Gastrocnemius medialis (tissue), 4 donors: ENCODE measurements at places on chromosomes 4 and X.

DNA sequence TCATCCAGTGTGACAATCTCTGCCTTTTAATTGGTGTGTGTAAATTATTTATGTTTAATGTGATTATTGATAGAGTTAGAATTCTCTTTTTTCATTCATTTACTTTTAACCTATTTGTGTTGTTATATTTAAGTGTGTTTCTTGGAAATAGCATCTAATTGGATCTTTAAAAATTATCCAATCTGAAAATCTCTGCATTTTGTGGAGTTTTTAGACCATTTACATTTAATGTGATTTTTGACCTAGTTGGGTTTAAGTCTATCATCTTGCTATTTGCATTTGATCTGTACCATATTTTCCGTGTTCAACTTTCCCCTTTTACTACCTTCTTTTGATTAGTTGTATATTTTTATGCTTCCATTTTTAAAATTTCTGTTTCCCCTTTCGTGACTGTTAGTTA lies 71.3 kb downstream of the TENM3 start:
- H3K4me1 ChIP-seq: no peaks in the 10 kb centered on the region
- H3K27ac ChIP-seq: no peak overlapping the region
- H3K36me3 ChIP-seq: no peaks in the 10 kb centered on the region
- H3K4me3 ChIP-seq: no peak overlapping the region
- DNase-seq: no peak

- no peaks in the 10 kb centered on the region for H3K36me3 ChIP-seq
- H3K27ac ChIP-seq: no peak overlapping the region
- H3K4me1 ChIP-seq: no peaks in the 10 kb centered on the region
- H3K4me3 ChIP-seq: no peak overlapping the region
- no peak for DNase-seq
Measured at GRCh38 chrX:134774190-134775048, 116.1 kb upstream of the PLAC1 start.

- H3K27ac ChIP-seq: no peak overlapping the region
- no peak for DNase-seq
- H3K27me3 ChIP-seq: no peaks in the 10 kb centered on the region
- H3K4me3 ChIP-seq: no peak overlapping the region
Measured at GRCh38 chr4:99624141-99624719, 33.4 kb downstream of the C4orf54 start.

GRCh38 chrX:150375243-150375770 lies 12.2 kb downstream of the MAMLD1 start:
- no peak for DNase-seq
- H3K4me3 ChIP-seq: no peak overlapping the region
- H3K27ac ChIP-seq: no peak overlapping the region
- H3K27me3 ChIP-seq: no peaks in the 10 kb centered on the region
- no peaks in the 10 kb centered on the region for H3K36me3 ChIP-seq
- no peaks in the 10 kb centered on the region for H3K4me1 ChIP-seq

DNA sequence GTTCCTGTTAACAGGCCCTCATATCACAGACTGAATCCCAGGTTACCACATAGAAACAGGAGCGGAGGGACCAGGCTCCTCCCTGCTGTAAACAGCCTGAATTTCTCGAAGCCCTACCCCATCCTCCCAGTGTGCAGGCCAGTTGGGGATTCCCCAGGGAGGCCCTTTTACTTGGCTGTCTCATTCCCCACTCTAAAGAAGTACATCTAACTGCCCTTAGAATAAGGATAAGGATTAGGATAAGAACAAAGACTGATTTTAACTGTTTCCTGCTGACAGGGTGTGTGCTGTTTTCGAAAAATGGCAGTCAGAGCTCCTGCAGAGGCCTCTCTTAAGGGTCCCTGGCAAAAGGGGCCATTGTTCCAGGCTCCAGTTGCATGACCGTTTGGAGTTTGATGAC lies 133.7 kb downstream of the PAPSS1 start:
- no peaks in the 10 kb centered on the region for H3K36me3 ChIP-seq
- H3K4me3 ChIP-seq: no peak overlapping the region
- no peak overlapping the region for H3K27ac ChIP-seq

DNA sequence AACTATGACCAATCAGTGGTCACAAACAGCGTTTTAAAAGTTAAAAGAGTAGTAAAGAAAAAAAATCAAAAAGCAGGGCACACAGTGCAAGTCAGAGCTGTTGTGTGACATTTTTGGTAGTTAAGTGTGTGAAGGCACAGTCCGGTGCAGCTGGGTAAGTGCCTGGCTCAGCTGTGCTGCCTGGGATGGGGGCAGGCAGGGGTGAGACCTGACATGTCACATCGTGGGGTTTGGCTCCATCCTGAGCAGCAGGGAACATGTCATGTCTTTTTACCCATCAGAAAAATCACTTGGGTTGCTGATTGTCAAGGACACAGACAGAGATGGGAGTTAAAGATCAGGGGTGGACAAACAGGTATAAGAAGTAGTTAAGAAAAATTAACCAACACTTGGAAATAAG lies 125.1 kb downstream of the NSUN7 start:
- no peaks in the 10 kb centered on the region for H3K27me3 ChIP-seq
- no peak overlapping the region for H3K27ac ChIP-seq
- H3K36me3 ChIP-seq: no peaks in the 10 kb centered on the region
- DNase-seq: no peak
- no peak overlapping the region for H3K4me3 ChIP-seq
- no peaks in the 10 kb centered on the region for H3K4me1 ChIP-seq

DNA sequence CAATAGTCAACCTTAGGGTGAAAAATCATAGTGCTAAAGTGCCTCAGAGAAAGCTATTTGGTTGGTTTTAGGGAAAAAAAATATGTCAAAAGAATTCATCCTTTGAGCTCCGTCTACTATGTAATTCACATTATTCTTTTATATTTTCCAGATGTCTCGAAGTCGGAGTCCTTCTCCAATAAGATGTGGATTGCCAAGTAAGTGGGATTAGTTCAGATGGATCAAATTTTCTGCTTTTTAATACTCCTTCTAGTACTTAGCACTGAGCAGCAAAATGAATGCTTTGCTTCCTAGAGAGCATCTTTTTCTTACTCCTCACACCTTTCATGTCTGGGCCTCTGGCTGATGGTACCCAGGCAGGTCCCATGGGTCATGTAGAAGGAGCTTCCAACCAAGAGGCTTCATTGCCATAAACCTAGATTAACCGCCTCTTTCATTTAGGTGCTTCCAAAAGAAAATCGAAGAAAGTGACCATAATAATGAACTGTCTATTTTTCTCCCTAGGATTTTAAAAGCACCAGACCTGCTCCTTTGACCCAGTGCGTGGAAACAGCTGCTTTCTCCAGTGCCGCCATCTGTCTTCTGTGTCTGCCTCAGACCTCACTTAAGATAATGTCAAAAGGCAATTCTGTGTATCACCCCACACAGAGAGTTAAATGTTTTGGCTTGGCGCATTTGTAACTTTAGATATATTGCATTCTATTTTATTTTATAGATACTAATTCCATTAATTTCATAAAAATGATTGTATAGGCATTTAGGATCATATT lies 43.5 kb downstream of the SPATA18 start:
- no peaks in the 10 kb centered on the region for H3K27me3 ChIP-seq
- H3K4me3 ChIP-seq: no peak overlapping the region
- no peak overlapping the region for H3K27ac ChIP-seq
- no peaks in the 10 kb centered on the region for H3K36me3 ChIP-seq

DNA sequence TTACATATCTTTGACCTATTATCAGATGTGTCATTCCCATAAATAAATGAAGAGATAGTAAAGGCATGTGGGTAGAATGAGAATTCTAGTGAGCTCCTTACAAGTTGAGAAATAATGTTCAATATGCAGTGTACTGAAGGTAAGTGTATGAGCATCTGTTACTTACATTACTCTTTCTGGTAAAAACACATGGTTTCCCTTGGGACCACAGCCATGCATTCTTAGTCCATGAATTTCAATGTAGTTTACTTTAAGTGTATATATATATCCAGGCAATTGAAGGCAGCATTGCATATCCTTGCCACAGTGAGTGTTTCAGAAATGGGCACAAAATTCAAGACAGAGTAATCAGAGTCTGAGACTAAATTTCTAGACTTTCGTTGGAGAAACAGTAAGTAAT lies 277.2 kb downstream of the CXXC4 start:
- H3K27me3 ChIP-seq: no peaks in the 10 kb centered on the region
- H3K36me3 ChIP-seq: no peaks in the 10 kb centered on the region
- no peak overlapping the region for H3K4me3 ChIP-seq
- no peak overlapping the region for H3K27ac ChIP-seq
- no peak for DNase-seq
- H3K4me1 ChIP-seq: no peaks in the 10 kb centered on the region

DNA sequence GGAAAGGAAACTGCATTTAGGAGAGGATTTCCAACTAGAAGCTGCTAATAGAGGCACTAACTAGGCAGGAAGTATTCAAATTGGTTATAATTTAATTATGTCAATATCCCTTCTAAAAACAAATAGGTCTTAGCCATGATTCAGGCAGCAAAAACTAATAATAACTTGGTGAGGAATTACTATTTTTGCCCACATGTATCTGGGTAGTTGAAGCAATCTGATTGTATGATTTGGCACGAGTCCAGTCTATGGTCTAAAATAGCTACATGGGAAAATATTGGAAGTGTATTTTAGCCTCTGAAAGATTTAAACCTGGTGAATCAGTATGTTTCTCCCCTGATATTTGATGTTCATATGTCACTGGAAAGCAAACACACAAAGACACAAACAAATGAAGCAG lies 62.2 kb downstream of the MFAP3L start:
- peaks cover 4% of the 10 kb centered on the region for H3K4me1 ChIP-seq
- H3K27me3 ChIP-seq: no peaks in the 10 kb centered on the region
- H3K36me3 ChIP-seq: no peaks in the 10 kb centered on the region
- H3K27ac ChIP-seq: no peak overlapping the region
- H3K4me3 ChIP-seq: no peak overlapping the region

GRCh38 chr4:43456383-43456782 lies 563.9 kb downstream of the GRXCR1 start:
- no peak overlapping the region for H3K27ac ChIP-seq
- no peaks in the 10 kb centered on the region for H3K27me3 ChIP-seq
- no peaks in the 10 kb centered on the region for H3K36me3 ChIP-seq
- DNase-seq: no peak

DNA sequence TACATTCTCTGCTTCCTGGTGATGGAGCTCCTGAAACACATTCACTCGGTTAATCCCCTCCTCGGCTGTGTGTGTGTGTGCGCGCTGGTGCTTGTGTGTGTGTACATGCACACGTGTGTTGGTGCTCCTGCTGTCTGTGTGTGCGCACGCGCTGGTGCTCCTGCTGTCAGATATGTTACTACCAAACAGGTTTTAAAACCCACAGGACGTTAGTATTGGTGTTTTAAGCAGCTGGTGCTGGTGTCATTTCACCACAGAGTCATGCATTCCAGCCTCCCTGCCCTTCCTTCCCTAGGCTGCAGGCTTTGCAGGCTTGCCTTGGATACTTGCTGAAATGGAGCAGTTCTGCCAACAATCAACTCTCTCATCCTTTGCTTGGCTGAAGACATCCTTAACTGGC lies 48.1 kb upstream of the CPLX1 start:
- no peak overlapping the region for H3K4me3 ChIP-seq
- no peaks in the 10 kb centered on the region for H3K4me1 ChIP-seq
- H3K27me3 ChIP-seq: no peaks in the 10 kb centered on the region
- no peak overlapping the region for H3K27ac ChIP-seq

DNA sequence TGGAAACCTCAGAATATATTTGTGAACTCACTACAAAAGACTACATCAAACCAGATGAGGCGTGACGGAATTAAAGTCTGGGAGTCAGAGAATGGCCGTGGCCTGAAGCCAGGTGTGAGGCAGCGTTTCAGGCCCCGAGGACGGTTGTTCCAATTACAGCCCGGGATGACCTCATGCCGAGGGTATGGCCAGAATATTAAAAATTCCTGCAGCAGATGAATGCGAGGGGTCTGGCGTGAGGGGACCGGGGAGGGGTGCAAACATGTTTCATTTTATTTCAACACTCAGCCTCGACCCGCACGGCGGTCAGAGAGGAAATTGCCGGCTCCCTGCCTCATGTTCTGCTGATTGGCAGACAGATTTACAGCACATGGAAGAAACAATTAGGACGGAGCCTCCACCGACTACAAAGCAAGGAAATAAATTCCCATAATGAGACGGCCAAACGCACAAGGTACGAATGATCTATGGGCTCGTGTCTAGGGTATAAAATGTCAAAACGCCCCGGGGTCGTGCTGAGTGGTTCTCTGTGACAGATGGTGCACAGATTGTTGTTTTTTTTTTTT lies 289.7 kb downstream of the SHOX start:
- H3K27me3 ChIP-seq: no peaks in the 10 kb centered on the region
- H3K27ac ChIP-seq: no peak overlapping the region
- no peak for DNase-seq
- no peaks in the 10 kb centered on the region for H3K36me3 ChIP-seq
